ENCODE measurements at places on chromosomes 12 and 14.

DNA sequence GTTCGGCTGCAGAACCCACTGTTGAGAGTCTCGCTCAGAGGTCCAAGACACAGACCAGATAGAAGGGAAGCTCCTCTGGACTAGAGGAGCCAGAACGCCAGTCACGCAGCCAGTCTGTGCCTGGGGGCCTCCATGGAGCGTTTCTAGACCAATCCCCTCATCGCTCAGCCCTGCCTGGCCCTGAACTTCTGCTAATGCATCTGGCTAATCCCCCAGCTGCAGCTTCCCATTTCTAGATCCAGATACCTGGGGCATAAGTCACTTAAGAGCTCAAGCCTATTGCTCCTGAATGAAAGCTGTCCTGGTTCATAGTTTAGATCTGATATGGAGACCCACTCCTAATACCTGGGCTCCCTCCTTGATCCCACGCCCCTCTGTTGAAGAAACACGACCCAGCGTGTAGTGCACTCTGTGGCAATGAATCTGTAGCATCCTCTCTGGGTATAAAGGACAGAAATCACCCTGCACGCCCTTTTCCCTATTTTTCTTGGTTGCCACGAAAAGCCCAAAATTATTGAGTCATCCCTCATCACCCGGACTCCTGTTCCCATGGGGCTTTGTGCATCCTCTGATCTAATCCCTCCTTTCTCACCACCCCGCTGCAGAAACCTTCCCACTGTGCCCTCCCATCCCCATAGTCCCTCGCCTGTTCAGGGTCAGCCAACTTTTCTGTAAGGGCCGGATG is 341.6 kb upstream of the FKBP4 start:
- DNase-seq = no peak

DNA sequence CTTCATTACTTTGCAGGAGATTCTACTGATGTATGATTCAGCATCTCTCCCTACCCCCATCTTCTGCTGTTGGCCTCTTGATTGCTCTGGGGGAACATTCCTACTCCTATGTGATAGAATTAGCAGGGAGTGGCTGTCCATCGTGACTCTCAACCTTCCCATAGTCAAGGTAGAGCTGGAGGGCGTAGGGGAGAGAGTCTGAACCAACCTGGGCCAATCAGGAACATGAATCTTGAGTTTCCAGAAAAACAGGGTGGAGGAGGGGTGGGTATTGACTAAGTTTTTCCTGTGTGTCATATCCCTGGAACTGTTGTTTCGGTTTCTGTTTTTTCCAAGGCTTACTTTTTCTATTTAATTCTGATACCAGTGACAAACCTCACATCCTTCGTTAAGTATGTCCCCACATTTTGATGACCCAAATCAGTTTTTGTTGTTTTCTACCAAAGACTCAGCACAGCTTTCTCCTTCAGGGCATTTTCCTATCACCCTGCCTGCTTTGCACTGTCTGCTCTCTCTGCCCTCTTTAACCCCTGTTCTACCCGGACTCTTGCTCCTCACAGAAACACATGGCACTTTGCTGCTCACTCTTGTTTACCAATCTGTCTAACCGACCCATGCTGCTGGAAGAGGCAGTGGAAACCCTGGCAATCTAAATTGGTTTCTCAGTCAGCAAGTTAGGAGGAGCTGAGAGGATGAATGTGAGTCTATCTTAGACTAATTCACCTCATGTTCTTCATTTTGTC is 1428.3 kb downstream of the AACS start:
- no peak for DNase-seq

DNA sequence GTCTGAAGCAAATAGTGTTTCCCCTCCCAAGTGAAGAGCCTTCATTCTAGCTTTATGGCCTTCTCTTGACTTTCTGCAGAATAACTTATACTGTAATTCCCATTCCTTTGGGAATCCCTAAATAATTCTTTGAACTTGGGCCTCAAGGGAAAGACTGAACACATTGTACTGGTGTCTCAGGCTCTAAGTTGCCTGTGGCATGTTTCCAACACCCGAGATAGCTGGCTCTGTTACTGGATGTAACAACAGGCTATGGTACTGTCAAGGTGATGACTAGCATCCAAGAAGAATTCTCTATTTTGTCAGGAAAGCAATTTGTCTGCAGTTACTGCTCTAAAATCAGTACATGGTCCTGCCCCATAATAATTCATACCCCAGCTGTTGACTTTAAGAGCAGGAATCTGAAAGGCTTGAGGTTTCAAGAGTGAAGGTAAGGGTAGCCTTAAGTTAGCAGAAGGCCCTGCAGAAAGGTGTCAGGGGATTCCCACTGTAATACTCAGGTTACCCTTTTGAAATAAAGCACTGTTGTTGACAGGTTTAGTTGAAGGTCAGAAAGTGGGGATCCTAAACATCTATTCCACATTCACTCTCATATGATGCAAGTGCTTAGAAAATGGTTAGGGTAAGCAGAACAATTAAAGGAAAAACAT is 5.2 kb downstream of the GPX2 start:
- no peak for DNase-seq

DNA sequence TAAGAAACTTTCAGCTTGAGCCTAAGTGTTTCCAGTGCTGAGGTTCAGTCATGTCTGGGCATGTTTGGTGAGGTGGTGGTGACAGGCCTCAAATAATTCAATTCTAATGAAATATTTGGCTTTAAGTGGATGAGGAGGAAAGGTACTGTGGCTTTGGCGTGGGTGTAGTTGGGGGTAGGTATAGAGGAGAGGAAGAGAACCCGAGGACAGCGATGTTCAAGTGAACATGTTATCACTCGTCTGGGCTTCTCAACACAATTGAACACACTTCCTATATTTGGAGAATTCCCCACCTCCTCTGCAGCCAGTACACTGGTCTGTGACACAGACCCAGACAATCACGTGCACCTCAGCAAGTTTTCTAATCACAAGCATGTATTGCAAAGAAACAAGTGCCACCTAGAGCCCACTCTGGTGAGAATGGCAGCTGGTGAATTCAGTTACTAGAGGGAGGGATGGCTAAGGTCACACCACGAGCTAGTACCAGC is 53.0 kb downstream of the IFNG-AS1 start:
- no peak for DNase-seq

- DNase-seq = no peak
Observed at GRCh38 chr12:104406164-104406563, 50.6 kb upstream of the CHST11 start.
